Upper lobe of left lung (tissue), 6 donors: ENCODE measurements at places on chromosomes 6 and 20. TPM values are rescaled to one million over a fixed set of nuclear protein-coding genes. Genes with fewer than 3 reads are reported as not detected.

GRCh38 chr20:17036541-17036940 is 190.3 kb upstream of the PCSK2 start:
- H3K27ac ChIP-seq = no peak overlapping the region
- H3K4me3 ChIP-seq = no peak overlapping the region
- H3K27me3 ChIP-seq = no peaks in the 10 kb centered on the region
- no peak for DNase-seq
- no peaks in the 10 kb centered on the region for H3K4me1 ChIP-seq
- H3K36me3 ChIP-seq = no peaks in the 10 kb centered on the region

The GNMT gene
- total RNA-seq = 10.5 TPM

- H3K27ac ChIP-seq = no peak overlapping the region
- H3K4me3 ChIP-seq = no peak overlapping the region
- peak; percentile 81 for DNase-seq
- no peaks in the 10 kb centered on the region for H3K27me3 ChIP-seq
- no peaks in the 10 kb centered on the region for H3K4me1 ChIP-seq
Observed at GRCh38 chr20:59191756-59192532, 28.3 kb downstream of the ZNF831 start.

DNA sequence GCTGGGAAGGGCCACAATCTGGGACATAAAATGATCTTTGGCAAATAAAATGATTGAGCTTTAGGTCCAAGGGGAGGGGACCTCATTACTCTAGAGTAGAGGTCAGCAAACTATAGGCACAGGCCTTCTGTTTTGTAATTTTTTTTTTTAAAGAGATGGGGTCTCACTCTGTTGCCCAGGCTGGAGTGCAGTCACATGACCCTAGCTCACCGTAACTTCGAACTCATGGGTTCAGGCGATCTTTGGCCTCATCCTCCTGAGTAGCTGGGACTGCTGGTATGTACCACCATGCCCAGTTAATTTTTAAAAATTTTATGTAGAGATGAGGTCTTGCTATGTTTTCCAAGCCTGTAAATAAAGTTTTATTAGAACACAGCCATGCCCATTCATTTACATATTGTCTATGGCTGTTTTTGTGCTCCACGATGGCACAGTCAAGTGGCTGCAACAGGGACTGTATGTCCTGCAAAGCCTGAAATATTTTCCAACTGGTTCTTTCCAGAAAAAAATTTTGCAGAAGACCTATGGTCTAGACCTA is 82.1 kb downstream of the ELOVL5 start:
- H3K4me1 ChIP-seq = peaks cover 11% of the 10 kb centered on the region
- H3K36me3 ChIP-seq = peaks cover 53% of the 10 kb centered on the region
- H3K27ac ChIP-seq = no peak overlapping the region
- no peak overlapping the region for H3K4me3 ChIP-seq
- no peak for DNase-seq

DNA sequence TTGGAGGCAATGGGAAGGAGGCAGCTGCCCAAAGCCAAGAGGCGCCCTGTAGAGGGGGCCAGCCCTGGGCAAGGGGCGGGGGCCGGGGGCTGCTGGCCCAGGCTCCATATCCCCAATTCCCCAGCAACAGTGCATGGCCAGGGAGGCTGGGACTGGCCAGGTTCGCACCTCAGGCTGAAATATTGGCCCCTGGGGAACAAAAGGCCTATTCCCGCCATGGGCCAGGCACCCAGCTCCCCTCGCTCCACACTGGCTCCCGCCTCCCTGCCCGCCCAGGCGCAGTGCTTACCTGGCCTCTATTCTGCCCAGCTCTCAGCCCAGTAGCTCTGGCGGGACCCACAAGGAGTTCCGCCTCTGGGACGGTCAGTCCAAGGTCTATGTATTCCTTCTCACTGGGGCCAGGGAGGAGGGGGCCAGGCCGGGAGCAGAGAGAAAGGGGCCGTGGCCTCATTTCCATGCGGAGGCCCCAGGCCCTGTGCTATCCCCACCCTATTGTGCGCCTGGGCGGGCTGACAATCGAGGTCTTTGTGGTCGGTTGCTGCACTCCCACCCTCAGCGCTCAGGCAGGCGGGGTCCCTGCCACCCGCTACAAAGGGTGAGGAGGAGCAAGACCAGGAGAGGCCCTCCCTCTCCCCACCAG is 42.3 kb downstream of the YTHDF1 start:
- H3K4me1 ChIP-seq = peaks cover 17% of the 10 kb centered on the region
- H3K27ac ChIP-seq = no peak overlapping the region
- no peaks in the 10 kb centered on the region for H3K27me3 ChIP-seq
- no peaks in the 10 kb centered on the region for H3K36me3 ChIP-seq
- no peak overlapping the region for H3K4me3 ChIP-seq

GRCh38 chr6:125742464-125743120 is 6.8 kb upstream of the HEY2 start:
- no peak overlapping the region for H3K27ac ChIP-seq
- H3K4me1 ChIP-seq = peaks cover 12% of the 10 kb centered on the region
- H3K27me3 ChIP-seq = peaks cover 4% of the 10 kb centered on the region
- no peaks in the 10 kb centered on the region for H3K36me3 ChIP-seq
- no peak overlapping the region for H3K4me3 ChIP-seq

The MLN gene
- total RNA-seq = not detected
